ENCODE measurements at places on chromosomes 4 and X.

DNA sequence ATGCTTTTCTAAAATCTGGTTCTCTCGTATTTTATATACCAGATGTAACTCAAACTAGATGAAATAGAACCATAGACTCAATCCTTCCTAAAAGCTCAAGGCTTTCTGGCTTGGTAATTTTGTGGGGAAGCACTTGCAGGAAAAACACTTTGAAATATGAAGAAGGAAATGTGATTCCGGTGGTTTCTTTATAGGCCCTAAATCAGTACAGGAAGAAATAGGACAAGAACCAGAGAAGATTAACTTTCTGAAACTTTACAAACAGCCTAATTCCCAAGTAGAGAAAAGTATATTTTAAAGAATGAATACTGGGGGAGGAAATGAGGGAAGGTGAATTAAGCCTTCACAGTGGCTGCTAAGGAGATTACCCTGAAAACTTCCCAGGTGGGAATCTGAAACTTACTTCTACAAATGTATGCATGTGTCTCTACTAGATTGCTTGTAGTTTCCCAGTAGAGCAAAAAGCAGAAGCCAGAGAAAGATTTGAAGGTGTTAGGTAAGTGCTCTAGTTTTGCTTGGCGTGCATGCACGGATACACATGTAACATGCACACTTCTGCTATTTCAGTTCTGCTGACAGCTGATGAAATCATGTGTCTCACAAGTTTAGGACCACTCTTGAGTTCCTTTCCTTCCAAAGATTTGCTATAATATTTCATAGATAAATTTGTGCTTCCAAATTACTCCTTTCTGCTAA is 92.1 kb downstream of the AFF1 start:
- no peak for DNase-seq

GRCh38 chr4:79030973-79031372 is 91.7 kb upstream of the PAQR3 start:
- no peak for DNase-seq

DNA sequence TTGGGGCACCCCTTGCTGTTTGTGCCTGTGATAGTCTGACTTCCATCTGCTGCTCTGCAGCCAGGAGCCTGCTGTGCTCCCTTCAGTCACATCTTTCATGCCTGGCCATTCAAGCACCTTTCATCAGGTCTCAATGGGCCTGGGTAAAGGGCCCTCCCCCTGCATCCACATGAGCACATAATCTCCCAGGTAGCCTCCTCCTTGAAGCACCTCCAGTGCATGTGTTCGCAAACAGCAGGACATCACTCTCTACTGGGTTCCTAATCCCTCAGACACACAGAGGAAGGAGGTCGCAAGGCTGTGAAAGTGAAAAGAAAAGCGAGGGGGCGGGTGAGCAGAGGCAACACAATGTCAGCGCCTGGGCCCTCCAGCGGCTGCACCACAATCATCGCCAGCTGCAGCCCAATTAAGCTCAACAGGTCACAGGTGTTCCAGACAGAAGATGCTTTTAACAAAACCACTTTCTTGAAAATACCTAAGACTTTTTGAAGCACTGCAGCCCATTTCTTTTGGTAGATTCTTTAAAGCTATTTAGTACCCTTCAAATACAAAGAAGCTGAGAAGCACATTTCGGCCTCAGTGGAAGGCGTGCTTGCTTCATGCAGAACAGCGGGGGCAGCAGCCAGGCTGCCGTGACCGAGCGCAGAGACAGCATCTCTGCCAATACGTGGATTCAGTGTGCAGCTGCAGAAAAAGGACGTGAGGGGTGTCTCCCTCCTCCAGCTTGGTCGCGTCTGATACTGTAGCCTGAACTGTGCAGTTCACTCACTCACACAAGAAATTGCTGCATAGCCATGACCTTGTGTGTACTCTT is 92.2 kb upstream of the SPRY1 start:
- no peak for DNase-seq

DNA sequence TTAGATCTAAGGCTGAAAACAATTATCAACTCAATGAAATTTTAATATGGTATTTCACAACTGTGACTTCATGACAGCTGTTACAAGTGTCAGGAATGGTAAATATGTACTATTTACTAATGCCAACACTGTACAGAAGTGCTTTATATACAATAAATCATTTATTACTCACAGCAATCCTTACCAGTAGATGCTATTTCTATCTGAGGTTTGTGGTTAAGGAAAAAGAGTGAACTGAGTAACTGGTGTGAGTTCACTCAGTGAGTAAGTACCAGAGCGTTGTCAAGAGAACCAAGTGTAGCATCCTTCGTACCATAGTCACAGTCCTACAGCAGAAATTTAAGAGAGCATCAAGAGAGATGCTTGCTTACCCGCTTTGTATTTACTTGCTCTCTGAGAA is 23.3 kb downstream of the MTHFD2L start:
- DNase-seq: no peak

DNA sequence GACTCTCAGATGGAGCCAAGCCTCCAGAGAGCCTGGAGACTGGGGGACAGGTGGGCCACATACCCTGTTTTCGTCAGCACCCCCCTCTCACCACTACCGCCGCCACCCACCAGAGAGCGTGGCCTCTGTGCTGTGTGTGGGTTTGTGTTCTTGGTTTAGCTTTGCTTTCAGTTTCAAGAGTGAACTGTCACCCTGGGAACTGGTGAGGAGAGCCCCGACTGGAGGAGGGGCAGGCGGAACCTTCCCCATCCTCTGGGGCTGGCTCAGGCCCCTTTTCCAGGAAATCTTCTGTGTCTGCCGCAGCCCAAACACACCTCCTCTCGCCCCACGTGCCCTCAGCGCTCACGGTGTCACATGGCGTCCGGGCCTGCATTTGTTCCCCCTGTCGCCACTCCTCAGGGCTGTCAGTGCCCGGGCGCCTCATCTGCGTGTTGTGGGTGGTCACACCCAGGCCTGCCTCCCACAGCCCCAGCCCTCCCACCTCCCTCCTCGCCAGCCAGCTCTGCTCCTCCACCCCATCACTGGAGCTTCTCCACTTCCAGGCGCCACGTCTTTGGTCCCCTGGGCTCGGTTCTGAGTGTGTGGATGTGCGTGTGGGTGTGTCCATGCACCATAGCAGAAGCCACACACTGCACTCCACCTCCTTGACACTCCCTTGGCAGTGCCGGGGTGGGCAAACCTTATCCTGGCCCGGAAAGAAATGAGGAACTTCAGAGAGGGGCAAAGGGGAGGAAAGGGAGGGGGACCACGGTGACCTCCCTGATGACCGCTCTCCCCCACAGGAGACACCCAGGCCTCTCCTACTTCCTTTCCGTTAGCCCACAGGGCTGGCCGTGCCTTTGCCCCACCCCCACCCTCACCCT is 27.8 kb downstream of the ELF4 start:
- peak; percentile 82 for DNase-seq

GRCh38 chr4:181007751-181008150 is 1235.5 kb upstream of the TENM3 start:
- no peak for DNase-seq

GRCh38 chrX:148620023-148620422 is 119.6 kb downstream of the AFF2 start:
- DNase-seq: no peak
